ENCODE measurements at places on chromosomes 12 and 14.

DNA sequence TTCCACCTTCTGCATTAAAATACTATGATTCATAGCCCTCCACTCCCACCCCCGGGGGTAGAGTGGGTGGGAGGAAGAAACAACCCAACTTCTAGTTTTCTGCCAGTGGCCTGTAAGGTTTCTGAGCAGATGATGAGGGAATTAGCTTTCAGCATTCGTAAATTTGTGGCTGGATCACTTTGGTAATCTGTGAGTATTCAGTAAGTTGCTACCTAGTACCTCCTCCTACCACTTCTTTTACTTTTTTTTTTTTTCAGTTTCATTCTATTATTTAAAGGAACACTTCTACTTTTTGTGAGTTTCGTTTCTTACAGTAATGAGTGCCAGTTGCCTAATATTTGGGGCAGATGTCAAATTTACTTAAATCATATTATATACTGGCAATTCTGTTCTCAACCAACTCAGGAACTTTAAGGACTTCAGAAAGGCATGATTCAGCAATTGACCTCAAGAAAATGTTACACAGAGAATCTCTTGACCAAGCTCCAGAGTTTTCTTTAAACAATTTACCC lies 42.4 kb upstream of the EMP1 start:
- DNase-seq, result no peak

GRCh38 chr12:45912774-45913173 lies 77.6 kb downstream of the SCAF11 start:
- no peak for DNase-seq

DNA sequence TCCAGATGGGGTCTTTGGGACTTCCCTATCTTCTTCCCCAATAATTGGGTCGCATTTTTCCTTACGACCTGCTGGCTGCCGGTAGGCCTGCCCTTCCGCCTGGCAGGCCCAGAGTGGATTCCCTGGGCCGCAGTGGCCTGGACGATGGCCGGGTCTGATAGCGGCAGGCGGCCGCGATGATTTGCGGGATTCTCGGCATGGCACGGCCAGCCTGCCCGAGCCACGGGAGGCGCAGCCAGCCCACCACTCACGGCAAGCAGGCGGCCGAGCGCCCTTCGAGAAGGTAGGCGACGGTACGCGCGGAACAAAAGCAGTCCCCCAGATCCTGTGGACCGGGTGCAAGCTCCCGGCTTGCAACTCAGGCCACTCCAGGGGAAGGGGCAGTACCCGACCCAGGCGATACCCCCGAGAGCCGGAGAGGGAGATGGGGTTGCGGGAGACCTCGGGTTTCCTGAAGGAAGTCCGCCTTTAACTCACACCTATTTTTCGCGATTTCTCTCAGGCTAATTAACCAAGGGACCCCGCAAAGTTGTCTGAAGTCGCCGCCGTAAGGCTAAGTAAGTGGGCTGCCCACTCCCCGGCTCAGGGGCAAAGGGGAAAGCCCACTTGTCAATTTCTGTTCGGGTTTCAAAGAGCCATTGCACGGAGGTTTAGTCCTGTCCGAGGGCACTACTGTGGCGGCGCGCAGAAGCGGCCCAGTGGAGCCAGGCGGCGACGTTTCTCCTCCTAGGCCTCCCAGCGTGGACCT lies 1.4 kb upstream of the GSC start:
- DNase-seq, result no peak

- no peak for DNase-seq
Measured at GRCh38 chr14:86333493-86333892, 803.5 kb downstream of the FLRT2 start.

GRCh38 chr12:124625867-124626675 lies 58.7 kb upstream of the NCOR2 start:
- no peak for DNase-seq

- peak; percentile 68 for DNase-seq
Measured at GRCh38 chr12:57243521-57244311, 7.3 kb downstream of the STAC3 start.

DNA sequence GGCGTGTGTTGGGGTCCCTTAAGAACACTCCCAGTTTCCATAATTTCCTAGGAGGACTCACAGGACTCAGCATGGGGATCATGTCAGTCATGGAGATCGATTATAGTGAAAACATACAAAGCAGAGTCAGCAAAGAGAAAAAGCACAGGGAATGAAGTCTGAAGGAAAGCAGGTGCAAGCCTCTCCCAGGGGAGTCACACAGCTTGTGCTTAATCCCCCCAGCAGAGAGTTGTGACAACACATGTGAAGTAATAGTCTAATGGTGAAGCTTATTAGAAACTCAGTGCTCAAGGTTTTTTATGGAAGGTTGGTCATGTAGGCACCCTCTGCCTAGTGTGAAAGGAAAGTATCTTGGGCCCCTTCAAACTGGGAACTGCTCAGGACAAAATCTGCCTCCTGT lies 149.0 kb upstream of the SEL1L start:
- no peak for DNase-seq

GRCh38 chr12:115801871-115802270 lies 475.6 kb downstream of the MED13L start:
- DNase-seq, result no peak

DNA sequence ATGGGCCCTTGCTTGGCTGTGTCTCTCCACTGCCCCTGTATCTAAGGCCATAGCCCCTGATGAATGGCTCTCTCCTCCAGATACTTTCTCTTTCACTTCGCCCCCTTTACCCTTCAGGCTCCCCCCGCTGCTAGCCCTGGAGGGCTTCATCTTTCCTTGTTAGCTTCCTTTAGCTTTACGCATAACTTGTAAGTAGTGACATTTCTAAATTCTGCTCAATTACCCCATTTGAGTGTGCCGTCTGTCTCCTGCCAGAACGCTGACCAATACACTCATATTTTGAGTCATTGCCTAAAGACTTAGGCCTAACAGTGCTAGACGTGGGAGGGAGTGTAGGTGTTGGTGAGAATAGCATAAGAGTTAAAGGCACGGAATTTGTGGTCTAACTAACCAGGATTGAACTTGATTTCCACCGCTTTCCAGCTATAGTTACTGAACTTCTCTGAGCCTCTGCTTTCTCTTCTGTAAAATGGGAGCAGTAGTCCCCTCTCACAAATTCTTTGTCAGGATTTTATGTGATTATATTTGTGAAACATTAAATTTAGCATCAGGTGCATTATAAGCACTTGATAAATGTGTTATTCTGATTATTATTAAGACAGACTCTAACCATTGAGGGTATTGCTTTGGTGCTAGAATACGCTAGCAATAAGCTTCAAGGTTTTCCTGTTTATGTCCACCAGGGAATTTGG lies 129.3 kb downstream of the ZFP36L1 start:
- DNase-seq, result peak; percentile 25

- no peak for DNase-seq
Measured at GRCh38 chr14:30214014-30214413, 286.4 kb upstream of the PRKD1 start.
